ENCODE measurements at places on chromosomes 6 and 20. TPM values are rescaled to one million over a fixed set of nuclear protein-coding genes. Genes with fewer than 3 reads are reported as not detected.

- DNase-seq: no peak
- peaks cover 20% of the 10 kb centered on the region for H3K36me3 ChIP-seq
- no peaks in the 10 kb centered on the region for H3K27me3 ChIP-seq
- no peak overlapping the region for H3K27ac ChIP-seq
- no peak overlapping the region for H3K4me3 ChIP-seq
- peaks cover 4% of the 10 kb centered on the region for H3K4me1 ChIP-seq
These were observed 149.1 kb downstream of the ZNF217 start for GRCh38 chr20:53444401-53445149.

DNA sequence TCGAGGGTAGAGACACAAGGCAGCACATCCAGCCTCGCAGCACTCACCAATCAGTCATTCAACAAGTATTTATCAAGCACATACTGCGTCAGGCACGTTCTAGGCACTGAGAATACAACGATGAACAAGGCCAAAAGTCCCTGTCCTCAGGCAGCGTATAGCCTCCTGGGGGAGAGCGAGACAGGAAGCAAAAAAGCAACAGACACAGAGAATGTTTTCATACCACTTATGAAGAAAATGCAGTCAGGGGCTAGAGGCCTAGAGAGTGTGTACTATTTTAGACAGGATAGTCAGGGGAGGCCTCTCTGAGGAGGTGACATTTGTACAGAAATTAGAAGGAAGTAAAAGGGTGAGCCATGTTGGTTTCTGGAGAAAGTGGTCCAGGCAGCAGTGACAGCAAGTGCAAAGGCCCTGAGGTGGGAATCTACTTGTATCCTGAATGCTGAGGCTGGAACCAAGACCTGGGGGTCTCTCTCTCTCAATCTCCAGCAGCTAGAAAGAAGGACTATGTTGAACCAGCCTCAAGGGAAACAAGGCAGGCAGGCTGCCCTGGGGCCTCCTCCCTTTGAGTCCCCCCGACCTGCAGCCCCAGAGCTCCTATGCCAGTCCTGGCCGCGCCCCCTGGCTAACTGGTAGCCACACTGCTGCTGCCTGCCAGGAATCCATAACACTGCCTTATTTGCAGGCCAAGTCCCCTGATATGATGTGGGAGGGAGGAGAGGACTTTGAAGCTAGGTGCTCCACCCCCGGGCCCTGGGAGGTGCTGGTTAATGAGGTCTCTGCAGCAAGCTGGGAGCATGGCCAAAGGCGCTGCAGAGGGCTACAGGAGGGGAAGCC lies 151.2 kb downstream of the GRM4 start:
- H3K4me3 ChIP-seq: no peak overlapping the region
- no peak overlapping the region for H3K27ac ChIP-seq
- no peak for DNase-seq
- H3K4me1 ChIP-seq: no peaks in the 10 kb centered on the region
- H3K36me3 ChIP-seq: no peaks in the 10 kb centered on the region

DNA sequence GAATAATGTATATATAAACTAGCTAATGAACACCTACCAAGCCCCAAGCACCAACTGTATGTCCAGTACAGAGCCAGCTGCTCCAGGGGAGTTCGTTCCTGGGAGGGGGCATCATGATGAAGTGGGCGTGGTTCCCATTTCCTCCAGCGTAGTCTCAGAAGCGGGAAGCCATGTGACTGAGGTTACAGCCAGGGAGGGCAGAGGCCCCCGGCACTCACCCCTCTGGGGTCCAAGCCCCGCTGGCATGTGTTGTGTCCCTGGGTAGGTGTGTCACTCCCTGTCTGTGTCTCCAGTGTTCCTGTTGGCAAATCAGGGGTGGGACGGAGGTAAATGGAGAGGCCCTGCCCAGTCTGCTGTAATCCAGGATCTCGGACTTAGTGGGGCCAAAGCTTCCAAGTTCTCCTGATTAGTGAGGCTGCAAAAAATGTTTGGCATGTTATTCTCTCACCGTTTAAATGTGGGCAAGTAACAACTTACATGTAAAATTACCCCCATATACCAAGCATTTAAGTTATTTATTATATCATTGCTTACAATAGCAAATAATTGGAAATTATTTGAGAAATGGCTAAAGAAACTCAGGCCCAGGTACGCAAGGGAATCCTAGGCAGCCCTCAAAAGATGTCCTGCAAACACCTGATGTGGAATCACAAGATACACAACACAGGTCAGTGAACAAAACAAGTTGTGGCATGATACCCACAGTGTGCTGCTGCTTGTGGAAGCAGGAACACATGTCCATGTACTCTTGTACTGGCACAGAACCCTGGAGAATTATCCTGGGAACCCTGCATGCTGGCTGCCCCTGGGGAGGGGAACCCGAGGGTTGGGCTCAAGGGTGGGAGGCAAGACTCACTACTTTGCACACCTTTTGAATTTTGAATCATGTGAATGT lies 22.2 kb downstream of the FAM110A start:
- H3K4me1 ChIP-seq: peaks cover 66% of the 10 kb centered on the region
- DNase-seq: no peak
- peaks cover 28% of the 10 kb centered on the region for H3K36me3 ChIP-seq
- H3K27me3 ChIP-seq: no peaks in the 10 kb centered on the region
- no peak overlapping the region for H3K4me3 ChIP-seq

The COX4I2 gene
- not detected for total RNA-seq

The HTR1E gene
- total RNA-seq: not detected

DNA sequence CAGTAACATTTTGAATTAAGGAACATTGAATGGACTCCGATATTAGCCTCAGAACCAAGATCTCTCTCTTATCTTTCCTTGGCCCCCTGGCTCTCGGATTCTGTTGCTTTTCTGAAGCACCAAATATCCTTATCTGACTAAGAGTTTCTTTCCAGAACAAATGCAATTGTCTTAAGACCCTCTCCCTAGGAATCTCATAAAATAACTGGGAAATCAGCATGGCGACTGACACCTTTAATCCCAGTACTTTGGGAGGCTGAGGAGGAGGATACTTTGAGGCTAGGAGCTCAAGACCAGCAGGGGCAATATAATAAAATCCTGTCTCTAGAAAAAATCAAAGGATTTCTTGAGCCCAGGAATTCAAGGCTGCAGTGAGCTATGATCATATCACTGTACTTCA lies 984.5 kb downstream of the HACE1 start:
- DNase-seq: no peak
- no peak overlapping the region for H3K27ac ChIP-seq
- H3K4me3 ChIP-seq: no peak overlapping the region
- no peaks in the 10 kb centered on the region for H3K4me1 ChIP-seq

DNA sequence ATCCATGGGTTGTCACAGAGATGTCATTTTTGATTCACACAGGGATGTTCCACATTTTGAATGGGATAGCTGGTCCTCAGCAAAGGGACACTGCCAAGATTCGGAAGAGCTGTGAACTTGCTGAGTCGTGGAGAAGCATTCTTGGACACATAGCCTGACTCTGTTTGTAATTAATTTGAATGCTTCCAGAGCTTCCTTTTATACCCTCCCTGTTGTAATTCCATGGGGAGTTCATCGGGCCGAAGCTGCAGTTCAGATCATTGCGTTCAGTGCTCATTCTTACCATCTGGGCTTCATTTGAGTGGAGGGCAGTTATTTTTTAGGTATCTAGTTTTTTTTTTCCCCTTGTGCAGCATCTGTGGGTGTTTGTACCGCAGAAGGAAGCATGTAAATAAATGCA lies 126.5 kb downstream of the SLC24A3 start:
- no peak for DNase-seq
- H3K27me3 ChIP-seq: no peaks in the 10 kb centered on the region
- H3K36me3 ChIP-seq: no peaks in the 10 kb centered on the region
- H3K27ac ChIP-seq: no peak overlapping the region

GRCh38 chr6:119686644-119687043 lies 337.1 kb upstream of the MAN1A1 start:
- H3K27ac ChIP-seq: no peak overlapping the region
- H3K36me3 ChIP-seq: no peaks in the 10 kb centered on the region

DNA sequence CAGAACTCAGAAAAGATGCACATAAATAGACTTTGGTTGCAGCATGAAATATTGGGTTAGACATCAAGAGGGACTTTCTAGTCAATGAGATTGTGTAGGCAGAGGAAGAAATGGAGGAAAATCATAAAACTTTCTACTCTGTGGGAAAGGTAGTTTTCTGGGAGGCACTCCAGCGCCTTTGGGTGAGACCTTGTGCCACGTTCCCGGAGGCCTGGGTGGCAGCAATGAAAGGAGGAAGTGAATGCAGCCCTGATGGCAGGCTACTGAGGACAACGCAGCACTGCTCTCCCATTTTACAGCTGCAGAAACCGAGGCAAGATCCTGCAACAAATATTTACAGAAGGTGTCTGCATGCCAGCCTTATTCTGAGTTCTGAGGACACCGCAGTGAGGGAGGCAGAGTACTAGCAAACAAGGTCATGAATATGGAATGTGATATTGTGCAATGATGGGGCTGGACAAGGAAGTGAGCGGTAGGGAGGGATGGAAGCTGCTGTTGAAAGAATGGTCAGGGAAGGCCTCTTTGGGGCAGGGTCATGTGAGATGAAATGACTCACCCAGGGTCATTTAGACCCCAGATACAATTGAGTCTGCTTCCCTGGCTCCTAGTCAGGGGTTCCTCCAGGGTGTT lies 159.1 kb downstream of the TFAP2C start:
- no peak overlapping the region for H3K27ac ChIP-seq
- H3K4me3 ChIP-seq: no peak overlapping the region
- no peaks in the 10 kb centered on the region for H3K4me1 ChIP-seq
- DNase-seq: no peak
- no peaks in the 10 kb centered on the region for H3K27me3 ChIP-seq

The GSTA3 gene
- total RNA-seq: not detected

The PHACTR2 gene
- 53.8 TPM for total RNA-seq

DNA sequence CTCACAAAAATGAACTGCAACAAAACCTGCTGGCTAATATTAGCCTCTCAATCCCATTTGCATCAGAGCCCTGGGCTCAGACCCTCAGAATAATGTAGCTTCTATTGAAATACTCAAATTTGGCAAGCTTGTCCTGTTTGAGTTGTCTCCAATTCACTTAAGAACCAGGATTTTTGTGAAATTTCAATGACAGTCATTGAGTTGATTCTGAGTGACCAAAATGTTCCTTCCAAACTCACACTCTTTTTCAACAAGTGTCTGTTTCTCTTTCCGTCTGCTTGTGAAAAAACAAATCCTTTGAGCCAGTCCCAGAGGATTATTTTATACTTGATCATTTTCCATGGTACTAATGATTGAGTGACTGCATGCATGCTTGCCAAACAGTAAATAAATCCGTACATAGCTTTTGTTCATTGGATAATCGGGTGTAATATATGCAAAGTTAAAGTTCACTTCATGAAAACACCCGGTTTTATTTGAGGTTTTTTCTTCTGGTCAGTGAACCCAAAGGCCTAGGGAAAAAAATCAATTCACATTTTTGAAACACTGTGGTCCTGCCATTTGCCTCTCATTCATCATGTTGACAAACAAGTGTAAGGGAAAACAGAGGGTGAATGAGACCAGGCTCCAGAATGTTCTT lies 16.4 kb upstream of the SLC22A2 start:
- H3K4me3 ChIP-seq: no peak overlapping the region
- H3K27ac ChIP-seq: no peak overlapping the region
- no peak for DNase-seq
- no peaks in the 10 kb centered on the region for H3K36me3 ChIP-seq

DNA sequence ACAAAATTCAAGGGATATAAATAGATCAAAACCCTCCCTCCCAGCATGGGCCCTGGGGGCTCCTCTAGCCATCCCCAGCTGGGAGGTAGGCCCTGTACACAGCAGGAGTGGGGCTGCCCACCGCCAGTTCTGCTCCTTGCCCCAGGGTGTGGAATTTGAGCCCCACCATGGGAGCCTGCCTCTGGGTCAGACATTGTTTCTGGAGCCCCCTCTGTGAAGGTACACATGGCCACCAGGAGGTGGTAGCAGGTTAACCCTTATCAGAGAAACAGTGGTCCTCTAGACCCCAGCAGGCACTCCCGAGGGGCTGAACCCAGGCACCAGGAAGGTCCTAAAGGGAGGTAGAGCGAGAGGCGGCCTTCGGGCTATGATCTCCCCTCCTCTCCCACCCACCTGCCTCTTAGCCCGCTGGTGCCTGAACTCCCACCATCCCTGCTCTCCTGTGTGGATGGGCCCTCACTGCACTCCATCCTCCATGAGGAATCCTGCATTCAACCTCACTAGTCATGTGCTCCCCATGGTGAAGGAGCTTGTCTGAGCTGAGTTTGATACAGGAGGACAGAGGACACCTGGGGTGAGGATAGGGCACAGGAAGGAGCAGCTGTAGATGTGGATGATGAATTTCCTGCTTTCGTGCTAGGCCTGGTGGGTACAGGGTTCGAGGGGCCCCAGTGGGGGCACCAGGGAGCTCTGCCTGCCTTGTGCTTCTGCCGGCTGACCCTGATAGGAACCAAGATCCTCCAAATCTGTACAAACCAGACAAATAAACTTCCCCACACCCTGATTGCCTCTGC lies 114.9 kb downstream of the GRM4 start:
- no peaks in the 10 kb centered on the region for H3K36me3 ChIP-seq
- no peak for DNase-seq
- no peak overlapping the region for H3K27ac ChIP-seq
- peaks cover 1% of the 10 kb centered on the region for H3K27me3 ChIP-seq

- peaks cover 37% of the 10 kb centered on the region for H3K36me3 ChIP-seq
- H3K4me1 ChIP-seq: peaks cover 22% of the 10 kb centered on the region
- DNase-seq: no peak
These were observed 5.4 kb downstream of the NKX2-4 start for GRCh38 chr20:21391972-21392352.

- H3K4me3 ChIP-seq: no peak overlapping the region
- no peak overlapping the region for H3K27ac ChIP-seq
- H3K4me1 ChIP-seq: peaks cover 11% of the 10 kb centered on the region
- H3K36me3 ChIP-seq: peaks cover 40% of the 10 kb centered on the region
- no peaks in the 10 kb centered on the region for H3K27me3 ChIP-seq
These were observed 8.5 kb downstream of the TMEM242 start for GRCh38 chr6:157314705-157315321.

The DUSP15 gene
- total RNA-seq: not detected

GRCh38 chr6:100484474-100484873 lies 19.8 kb upstream of the SIM1 start:
- peaks cover 6% of the 10 kb centered on the region for H3K4me1 ChIP-seq
- no peak overlapping the region for H3K4me3 ChIP-seq
- no peaks in the 10 kb centered on the region for H3K36me3 ChIP-seq
